ENCODE measurements at places on chromosomes 13 and 19.
A peak's percentile ranks its signal among the peaks of the same experiment; 100 is the strongest.

DNA sequence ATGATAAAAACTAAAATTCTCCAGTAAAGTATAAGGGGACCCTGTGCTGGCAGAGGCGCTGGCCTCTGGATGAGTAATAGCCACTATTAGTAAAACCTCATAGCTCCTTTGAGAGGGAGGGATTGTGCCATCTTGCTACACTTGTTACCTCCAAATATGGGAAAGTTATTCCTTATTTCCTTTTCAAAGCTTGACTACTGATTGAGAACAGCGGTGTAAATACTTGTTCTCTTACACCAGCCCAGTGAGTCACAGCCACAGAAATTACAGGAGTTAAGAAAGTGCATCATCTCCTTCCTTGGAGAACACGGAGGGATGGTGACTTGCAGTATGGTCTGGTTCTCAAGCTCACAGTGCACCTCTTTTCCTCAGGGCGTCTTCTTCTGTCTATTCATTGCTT is 379.0 kb downstream of the EFNB2 start:
- no peak for DNase-seq

GRCh38 chr19:24000656-24001055 is 86.0 kb downstream of the ZNF726 start:
- no peak for DNase-seq

GRCh38 chr19:42121036-42121621 is 11.1 kb downstream of the POU2F2 start:
- no peak for DNase-seq

GRCh38 chr19:44988896-44989556 is 12.2 kb upstream of the RELB start:
- peak; percentile 39 for DNase-seq

GRCh38 chr13:79508224-79508961 is 27.4 kb downstream of the NDFIP2 start:
- DNase-seq: no peak

DNA sequence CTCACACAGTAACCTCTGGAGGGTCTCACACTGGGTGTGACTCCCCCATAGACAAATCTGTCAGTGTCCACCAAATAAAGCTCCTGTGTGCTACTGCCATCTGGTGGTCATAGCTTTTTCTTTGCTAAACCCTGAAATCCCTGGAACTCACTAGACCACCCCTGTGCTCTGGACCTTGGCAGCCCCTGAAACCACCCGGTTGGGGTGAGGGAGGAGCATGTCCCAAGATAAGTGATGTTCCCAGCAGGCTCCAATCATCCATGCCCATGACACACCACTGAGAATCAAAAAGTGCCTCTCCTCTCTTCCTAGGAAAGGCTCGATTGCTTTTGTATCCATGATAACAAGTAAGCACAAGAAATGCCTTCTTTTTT is 6.5 kb upstream of the HSD17B14 start:
- DNase-seq: no peak

GRCh38 chr19:11242864-11243797 is 3.7 kb downstream of the ANGPTL8 start:
- peak; percentile 54 for DNase-seq

GRCh38 chr13:33686772-33687480 is 131.0 kb upstream of the RFC3 start:
- DNase-seq: no peak

DNA sequence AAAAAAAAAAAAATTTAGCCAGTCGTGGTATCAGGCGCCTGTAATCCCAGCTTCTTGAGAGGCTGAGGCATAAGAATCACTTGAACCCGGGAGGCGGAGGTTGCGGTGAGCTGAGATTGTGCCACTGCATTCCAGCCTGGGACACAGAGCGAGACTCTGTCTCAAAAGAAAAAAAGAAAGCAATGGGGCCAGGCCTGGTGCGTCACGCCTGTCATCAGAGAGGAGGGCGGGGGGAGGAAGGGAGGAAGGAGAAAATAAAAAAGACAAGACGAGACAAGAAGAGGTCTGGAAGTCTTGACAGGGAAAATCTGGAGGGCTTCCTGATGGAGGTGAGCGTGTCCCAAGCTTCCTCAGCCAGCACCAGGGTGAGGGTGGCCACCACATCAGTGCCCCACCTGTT is 54.9 kb upstream of the PTPRS start:
- DNase-seq: no peak

- no peak for DNase-seq
These were observed 38.7 kb downstream of the NFIX start for GRCh38 chr19:13033819-13034611.

- DNase-seq: no peak
These were observed 11.9 kb upstream of the ATF5 start for GRCh38 chr19:49916839-49917733.

DNA sequence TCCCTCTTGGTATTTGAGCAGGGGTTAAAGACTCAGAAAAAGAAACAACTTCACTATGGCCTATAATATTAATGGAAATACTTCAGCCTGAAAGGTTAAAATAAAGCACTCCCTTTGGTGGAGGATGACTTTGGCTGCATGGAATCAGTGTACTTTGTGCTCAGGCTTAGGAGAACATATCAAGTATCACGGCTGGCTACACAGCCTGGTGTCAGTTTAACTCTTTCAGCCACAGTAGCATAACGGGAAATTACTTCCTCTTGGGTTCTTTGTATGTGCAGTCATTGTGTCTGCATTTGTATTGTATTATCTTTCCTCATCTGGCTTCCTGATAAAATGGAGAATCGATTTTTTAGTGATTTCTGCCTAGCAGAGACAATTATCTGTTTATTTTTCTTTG is 239.0 kb downstream of the GGACT start:
- DNase-seq: no peak

GRCh38 chr13:59119475-59119874 is 1044.3 kb downstream of the DIAPH3 start:
- no peak for DNase-seq

GRCh38 chr13:92833071-92833470 is 393.5 kb upstream of the GPC6 start:
- DNase-seq: no peak

DNA sequence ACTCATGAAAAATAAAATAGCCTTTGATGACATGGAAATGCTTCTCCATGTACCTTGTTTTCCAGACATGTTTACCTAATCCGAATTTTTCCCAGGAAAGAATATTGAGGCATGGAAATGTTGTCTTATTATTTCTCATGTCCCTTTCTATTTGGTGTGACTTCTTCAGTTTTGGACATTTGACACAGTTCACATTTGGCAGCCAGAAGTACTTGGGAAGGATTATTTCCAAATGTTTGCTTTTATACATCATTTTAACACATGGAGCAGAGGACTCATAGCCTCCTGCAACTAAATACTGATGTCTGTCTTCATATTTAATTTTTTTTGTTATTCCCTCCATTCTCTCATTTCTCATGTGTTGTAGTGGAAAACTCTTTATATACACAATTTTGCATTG is 94.3 kb downstream of the POSTN start:
- no peak for DNase-seq

DNA sequence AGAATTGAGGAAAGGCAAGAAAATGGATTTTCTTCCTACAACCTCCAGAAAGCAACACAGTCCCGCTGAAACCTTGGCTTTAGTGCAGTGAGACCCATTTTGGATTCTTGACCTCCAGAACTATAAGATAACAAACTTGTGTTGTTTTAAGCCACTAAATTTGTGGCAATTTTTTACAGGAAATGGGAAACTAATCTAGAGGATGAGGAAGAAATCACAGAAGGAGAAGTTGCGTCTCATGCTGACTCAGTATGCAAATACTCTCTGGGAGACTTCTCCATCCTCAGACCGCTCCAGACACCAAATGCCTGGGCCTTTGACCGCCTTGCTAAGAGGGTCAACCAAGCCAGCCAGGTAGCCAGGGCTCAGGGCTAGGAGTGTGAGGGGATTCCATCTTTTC is 13.1 kb upstream of the CEACAM16 start:
- no peak for DNase-seq

GRCh38 chr13:111548805-111549204 is 228.4 kb downstream of the TEX29 start:
- no peak for DNase-seq

DNA sequence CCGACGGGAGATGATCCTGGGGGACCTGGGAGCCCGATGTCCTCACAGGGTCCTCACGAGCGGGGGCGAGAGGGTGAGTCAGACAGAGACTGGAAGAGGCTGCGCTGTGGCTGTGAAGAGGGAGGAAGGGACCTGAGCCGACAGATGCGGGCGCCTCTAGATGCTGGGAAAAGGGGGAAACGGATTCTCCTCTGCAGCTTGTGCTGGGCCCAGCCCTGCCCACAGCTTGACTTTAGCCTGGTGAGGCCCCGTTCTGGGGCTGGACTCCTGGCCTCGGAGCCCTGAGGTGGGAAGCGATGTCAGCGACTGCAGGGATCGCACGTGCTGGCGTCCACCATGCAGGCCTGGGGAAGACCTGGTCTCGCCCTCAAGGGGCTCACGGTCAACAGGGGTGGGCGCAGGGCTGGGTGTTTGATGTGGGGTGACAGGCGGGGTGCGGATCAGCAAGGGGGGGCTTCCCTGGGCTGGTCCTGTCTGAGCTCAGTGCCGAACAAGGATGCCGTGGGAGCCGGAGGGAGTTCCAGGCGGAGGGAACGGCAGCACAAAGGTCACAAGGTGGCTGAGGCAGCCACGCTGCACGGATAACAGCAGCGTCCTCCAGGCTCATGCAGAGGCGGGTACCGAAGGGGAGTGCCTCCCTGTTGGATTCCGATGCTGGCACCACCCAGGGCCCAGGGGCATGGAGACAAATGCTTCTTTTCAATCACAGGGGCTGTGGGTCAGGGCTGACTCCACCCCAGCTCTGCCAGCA is 31.8 kb downstream of the PIP5K1C start:
- DNase-seq: no peak

DNA sequence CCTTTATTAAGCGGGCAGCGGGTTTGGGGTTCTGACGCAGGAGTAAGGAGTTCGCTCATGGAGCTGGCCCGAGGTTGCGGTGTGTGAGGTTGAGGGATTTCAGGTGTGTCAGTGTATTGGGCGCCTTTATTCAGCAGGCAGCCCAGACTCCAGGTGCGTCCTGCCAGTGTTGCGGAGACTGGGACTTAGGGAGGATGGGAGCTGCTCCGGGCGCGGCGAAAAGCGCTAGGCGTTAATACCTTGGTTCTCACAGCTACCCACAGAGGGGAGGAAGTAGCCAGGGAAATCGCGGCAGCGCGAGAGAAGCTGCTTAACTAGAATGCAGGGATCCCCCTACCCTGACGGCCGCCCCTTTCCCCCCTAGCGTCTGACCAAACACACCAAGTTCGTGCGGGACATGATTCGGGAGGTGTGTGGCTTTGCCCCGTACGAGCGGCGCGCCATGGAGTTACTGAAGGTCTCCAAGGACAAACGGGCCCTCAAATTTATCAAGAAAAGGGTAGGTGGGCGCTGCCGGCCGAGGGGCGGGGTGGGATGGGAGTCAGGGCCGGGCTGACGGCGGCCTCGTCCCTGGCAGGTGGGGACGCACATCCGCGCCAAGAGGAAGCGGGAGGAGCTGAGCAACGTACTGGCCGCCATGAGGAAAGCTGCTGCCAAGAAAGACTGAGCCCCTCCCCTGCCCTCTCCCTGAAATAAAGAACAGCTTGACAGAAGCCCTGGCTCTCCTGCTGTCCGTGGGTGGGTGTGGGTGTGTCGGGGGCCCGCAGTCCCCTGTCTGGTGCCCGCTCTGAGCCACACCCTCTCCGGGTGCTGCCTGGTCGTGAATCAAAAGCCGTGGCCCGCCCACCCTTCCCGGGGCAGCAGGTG is 1.1 kb downstream of the RPL36 start:
- no peak for DNase-seq

- DNase-seq: no peak
These were observed 26.2 kb downstream of the TMED1 start for GRCh38 chr19:10809651-10810285.

GRCh38 chr13:73201626-73202025 is 142.8 kb downstream of the KLF5 start:
- no peak for DNase-seq

GRCh38 chr19:35623327-35624010 is 5.4 kb upstream of the RBM42 start:
- DNase-seq: no peak

- no peak for DNase-seq
These were observed 22.9 kb upstream of the ZNF724 start for GRCh38 chr19:23273022-23273589.

- DNase-seq: no peak
These were observed 915.3 kb downstream of the UQCRFS1 start for GRCh38 chr19:28297586-28298157.

DNA sequence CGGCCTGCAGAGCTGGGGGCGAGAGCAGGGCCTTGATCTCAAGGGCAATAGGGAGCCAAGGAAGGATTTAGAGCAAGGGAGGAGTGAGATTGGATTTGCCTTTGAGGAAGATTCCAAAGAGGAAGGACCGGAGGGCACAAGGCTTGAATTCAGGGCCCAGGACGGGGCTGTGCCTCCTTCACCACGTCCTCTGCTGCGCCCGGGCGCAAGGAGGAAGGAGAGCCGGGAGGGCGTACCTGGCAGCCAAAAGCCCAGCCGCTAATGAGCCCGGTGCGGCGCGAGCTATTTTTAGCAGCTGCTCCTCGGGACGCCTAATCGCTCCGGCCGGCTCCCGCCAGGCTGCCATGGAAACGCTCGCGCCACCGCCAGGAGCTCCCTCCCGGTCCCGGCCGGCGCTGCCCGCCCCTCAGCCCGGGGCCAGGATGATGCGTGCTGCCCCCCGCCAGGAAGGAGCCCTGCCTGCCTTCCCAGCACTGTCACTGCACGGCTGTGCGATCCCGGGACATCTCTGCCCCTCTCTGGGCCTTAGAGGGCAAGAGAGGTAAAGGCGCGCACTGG is 31.3 kb downstream of the TINCR start:
- DNase-seq: no peak
